WTC11 (cell line): ENCODE measurements at places on chromosomes 4 and X.

DNA sequence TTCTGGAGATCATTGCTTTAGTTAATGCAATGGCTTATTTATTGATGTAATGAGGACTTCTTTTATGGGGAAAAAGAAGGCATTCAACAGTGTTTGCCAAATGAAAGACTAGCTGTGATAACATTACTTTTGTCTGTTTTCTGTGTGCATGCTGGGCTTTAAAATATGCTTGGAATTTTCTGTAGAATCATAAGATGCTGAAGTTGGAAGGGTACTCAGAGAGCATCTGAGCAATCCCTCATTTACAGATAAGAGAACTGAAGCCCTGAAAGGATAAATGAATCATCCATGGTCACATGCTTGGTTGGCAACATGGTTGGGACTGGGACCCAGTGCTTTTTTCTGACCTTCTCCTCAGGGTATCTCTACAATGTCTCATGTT lies 31.4 kb upstream of the PITX2 start:
- DNase-seq = no peak

GRCh38 chr4:150087006-150087405 lies 8.8 kb downstream of the DCLK2 start:
- no peak for DNase-seq

GRCh38 chr4:26349496-26349895 lies 28.7 kb downstream of the RBPJ start:
- DNase-seq = no peak

- DNase-seq = no peak
These were observed 22.4 kb downstream of the ANK2 start for GRCh38 chr4:113071805-113072204.

DNA sequence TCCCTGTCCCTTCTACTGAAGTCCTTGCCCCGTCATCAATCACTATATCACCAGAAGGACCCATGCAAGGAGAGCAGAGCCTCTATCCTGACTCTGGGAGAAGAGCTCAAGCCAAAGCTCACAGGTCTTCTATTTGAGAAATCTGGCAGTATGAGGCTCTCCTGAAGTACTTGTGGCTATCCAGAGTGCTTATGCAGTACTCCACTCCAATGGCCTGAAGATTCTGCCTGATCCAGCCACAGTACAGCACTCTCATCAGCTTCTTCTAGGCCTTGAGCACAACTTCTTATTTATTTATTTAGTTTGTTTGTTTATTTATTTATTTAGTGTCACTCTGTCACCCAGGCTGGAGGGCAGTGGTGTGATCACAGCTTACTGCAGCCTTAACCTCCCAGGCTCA lies 13.0 kb downstream of the USP26 start:
- no peak for DNase-seq

DNA sequence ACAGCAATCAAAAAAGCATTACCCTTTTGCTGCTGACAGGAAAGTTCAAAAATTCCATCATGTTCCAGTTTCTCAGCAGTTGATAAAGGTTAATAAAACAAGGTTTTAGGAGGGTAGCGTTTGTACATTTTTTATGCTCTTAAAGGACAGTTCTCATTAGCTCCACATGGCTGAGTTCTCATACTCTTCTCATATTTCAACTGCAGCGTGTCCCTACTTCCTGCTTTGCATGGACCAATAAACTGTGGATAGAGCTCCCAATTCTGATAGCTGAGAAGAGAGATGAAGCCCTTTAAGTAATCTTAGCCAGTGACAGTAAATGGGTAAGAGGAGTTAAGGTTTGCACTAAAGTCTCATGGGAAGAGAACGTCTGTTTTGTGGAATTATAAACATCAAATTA lies 53.5 kb downstream of the SPANXA2 start:
- DNase-seq = no peak

DNA sequence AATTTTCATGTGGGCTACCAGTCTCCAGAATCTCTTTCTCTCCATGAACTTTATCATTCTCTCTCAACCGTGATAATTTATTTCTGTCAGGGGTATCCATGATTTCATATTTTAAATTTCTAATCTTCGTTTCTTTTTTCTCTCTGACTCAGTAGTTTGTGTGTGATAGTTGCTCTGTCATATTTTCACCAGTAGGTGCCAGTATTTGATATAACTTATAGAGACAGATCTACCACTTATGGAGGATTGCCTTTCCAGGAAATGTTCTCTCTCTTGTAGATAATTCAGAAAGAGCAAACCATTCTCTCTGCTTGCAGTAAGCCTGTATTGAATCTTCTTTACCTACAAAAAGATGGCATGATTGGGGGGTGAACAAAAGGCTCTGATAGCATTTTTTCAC lies 79.3 kb upstream of the DYNLT3 start:
- DNase-seq = no peak

GRCh38 chr4:104719539-104720230 lies 225.0 kb upstream of the CXXC4 start:
- no peak for DNase-seq

GRCh38 chrX:68676335-68676734 lies 28.9 kb downstream of the STARD8 start:
- no peak for DNase-seq

- DNase-seq = no peak
These were observed 53.3 kb upstream of the WDR1 start for GRCh38 chr4:10169839-10170387.

- peak; percentile 55 for DNase-seq
These were observed 1.8 kb downstream of the CPEB2 start for GRCh38 chr4:15003891-15004738.

DNA sequence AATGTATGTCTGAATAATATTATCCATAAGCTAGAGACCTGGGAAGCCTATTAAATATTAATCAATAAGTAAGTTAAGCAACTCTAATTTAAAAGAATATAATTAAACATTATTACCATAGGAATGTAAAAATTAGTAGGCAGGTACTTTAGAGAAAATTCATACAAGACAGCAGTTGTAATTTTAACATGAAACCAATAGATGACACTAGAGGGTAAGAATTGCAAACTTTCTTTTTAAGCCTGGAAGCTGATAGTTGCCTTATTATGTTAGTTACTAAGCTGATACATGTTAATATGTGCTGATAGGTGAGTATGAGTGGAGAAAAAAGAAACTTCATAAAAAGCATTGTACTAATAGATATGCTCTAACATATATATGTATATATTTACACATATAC lies 1157.4 kb downstream of the FAM133A start:
- DNase-seq = no peak

DNA sequence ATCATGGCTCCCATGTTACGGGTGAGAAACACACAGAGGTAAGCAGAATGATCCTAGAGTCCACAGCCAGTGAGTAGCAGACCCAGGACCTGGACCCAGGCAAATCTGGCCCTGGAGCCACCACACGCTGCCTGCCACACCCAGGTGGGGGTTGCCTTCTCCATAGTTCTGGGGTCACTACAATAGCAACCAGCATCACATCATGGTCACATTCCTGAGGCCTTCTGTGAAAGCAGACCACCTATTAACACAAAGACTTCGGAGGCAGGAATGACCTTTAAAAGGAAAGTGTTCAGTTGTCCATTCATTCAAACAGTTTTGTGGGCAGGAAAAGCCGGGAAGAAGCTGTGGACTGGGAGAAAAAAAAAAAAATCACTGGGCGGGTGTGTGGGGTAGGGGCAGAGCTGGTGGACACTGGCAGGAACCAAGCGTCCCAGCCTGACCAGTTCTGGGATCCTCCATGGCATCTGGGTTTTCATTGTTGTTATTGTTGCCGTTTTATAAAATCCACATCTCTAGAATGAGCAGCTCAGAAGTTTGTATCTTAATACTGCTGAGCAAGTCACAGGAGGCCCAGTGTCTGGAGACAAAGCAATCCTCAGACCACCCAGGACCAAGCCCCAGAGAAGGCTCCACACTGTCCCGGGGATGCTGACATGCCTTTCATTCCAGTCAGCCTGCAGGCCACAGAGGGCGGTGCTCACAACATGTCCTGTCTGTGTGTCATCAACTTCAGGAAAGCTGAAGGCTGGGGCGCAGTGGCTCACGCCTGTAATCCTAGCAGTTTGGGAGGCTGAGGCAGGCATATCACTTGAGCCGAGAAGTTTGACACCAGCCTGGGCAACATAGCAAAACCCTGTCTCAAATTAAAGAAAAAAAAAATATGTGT lies 67.0 kb downstream of the SEL1L3 start:
- peak; percentile 64 for DNase-seq

DNA sequence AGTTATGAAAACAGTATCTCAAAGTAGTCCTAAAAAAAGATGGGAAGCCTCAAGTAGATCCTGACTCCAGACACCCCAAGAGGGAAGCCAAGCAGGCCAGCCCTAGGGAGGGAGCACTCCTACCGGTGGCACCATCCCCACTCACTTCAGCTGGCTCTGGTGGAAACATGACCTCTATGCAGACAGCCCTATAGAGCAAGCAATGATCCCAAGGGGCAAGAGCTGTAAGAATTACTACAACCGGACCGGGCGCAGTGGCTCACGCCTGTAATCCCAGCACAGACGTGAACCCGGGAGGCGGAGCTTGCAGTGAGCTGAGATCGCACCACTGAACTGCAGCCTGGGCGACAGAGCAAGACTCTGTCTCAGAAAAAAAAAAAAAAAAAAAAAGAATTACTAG lies 5.7 kb downstream of the LETM1 start:
- DNase-seq = no peak

DNA sequence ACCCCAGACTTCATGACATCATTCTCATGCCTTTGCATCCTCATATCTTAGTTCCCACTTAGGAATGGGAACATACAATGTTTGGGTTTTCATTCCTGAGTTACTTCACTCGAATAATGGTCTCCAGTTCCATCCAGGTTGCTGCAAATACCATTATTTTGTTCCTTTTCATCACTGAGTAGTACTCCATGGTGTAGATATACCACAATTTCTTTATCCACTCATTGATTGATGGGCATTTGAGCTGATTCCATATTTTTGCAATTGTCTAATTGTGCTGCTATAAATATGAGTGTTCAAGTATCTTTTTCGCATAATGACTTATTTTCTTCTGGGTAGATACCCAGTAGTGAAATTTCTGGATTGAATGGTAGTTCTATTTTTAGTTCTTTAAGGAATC lies 1026.8 kb downstream of the STPG2 start:
- no peak for DNase-seq

DNA sequence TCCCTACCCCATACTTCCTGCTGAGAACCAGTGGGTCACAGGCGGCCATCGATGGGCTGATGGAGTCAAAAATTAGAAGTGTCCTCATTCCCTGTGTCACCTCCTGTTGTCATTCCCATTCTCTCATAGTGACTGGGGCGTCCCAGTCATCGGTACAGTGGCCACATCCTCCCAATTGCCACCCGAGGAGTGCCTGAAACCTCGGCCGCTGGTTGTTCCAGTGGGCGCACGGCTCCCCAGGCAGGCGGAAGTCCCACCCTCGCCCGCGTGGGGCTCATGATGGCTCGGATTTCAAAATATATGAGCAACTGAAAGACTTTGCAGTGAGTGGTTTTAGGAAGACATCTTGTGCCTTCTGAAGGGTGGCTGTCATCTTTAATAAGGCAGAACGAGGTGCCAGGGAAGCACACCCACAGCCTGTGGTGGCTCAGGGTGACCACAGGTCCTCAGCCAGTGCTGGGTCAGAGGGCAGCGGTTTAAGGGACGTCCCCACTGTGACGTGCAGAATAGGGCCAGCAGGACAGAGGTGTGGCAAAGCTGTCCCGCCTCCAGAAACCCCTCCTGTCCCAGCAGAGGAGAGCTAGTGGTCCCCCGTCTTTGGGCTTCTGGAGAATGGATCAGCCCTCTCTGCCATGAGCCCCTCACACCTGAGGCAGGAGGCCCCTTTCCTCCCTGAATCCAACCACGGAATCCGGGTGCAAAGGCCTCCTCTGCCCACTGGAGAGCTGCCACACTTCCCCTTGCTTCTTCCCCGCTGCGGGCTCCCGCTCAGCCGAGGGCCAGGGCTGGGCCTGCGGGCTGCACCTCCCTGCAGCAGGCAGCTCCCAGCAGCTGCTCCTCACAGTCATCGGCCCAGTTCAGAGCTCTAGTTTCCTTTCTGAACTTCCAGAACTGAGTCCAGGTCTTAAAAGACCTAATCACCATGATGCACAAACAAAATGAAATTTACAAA lies 90.4 kb downstream of the ABLIM2 start:
- DNase-seq = no peak

DNA sequence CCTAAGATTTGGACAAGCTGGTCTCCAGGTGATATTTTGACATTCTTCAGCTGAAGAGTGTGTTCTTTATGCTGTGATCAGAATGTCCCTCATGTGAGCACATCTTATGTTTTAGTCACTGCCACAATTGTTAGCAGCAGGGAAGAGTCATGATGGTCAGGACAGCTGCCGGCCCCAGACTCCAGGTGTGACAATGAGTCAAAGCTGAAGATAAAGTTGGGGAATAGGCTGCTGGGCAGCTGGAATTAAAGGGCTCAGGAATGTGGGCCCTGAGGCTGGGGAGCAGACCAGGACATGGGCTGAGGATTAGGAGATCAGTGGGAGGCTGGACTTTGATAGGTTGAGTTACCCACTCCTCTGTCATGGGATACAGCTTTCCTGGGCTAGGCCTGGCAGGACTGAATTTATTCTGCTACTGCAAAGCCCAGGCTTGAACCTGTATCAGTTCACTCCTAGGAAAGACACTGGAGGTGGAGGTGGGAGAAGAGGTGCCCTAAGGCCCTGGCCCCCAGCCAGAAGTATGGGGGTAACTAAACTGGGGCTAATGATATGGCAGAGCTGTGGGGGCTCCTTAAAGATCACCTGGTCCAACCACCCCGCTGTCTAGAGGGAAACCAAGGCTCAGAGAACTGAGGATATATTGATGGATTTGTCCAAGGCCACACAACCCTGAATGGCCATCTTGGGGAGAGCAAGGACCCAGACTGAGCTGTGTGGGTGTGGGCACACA lies 119.5 kb downstream of the PJA1 start:
- DNase-seq = no peak

GRCh38 chr4:40789031-40789430 lies 39.3 kb downstream of the NSUN7 start:
- DNase-seq = no peak

GRCh38 chr4:7457201-7458065 lies 22.7 kb upstream of the PSAPL1 start:
- DNase-seq = no peak

DNA sequence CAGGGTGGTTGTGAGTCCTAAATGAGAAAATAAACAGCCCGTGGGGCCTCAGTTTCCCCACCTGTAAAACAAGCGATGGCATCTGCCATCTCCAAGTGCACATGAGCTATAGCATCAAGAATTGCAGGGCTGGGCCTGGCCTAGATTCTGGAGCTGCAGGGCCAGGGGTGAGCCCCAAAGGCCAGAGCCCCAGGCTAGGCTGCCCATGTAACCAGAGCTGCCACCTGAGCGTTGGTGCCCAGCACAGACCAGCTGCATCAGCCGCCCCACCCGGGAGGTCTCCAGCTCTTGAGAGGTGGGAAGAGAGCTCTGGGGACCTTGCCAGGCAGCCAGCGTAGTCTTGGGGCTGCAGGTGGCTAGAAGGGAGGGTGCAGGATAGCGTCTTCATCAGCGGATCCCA lies 27.0 kb upstream of the GPR78 start:
- no peak for DNase-seq
